Activated T-helper 17 cell treated with anti-CD3 and anti-CD28 coated beads, Interleukin-2, amount 50 U/mL, for 72 hours (primary cell): ENCODE measurements at places on chromosomes 16 and 17. TPM values are rescaled to one million over a fixed set of nuclear protein-coding genes. Genes with fewer than 3 reads are reported as not detected.

KREMEN2 gene
- total RNA-seq = not detected

DNA sequence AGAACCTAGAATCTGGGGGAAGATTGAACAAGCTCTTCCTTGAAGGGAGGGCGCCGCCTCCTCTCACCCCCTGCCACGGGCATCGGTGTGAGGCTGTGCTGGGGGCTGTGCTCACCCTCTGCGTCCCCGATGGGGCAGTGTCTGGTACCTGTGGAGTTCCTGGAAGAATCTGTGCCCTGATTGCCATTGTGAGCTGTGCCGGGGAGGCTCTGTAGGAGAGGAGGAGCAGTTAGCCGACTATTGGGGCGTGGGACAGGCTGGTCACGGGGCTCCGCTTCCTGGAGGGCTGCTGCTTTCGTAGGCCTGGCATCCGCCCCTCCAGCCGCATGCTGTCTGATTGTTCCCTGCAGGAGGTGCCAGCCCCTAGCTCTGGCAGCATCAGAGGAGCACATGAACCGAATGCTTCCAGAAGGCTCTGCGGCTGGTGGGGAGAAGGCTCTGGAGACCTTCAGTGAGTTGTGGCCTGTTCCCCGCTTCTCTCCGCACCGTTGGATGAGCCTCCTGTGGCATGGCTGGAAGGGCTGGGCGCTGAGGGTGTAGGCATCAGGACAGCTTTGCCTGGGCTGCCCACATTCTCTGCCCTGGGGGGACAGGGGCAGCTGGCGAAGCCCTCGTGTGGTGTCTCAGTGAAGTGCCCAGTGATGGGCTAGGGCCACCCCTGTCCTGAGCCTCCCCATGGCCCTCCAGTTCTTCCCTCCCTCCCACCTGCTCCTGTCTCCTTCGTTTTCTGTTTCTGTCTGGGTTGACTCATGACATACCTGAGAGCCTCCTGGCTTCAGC, 86.9 kb downstream of the SEC14L1 start:
- H3K27me3 ChIP-seq = no peaks in the 10 kb centered on the region
- no peak for ATAC-seq
- no peak overlapping the region for H3K4me3 ChIP-seq
- H3K4me1 ChIP-seq = no peaks in the 10 kb centered on the region
- H3K27ac ChIP-seq = no peak overlapping the region

- peaks cover 4% of the 10 kb centered on the region for H3K27me3 ChIP-seq
- no peaks in the 10 kb centered on the region for H3K36me3 ChIP-seq
- H3K27ac ChIP-seq = peak overlapping the region; percentile 98
- H3K4me1 ChIP-seq = peaks cover 11% of the 10 kb centered on the region
Measured at GRCh38 chr17:56978441-56979090, 635 bp downstream of the SCPEP1 start.

IKZF3 gene
- total RNA-seq = 55.0 TPM

DNA sequence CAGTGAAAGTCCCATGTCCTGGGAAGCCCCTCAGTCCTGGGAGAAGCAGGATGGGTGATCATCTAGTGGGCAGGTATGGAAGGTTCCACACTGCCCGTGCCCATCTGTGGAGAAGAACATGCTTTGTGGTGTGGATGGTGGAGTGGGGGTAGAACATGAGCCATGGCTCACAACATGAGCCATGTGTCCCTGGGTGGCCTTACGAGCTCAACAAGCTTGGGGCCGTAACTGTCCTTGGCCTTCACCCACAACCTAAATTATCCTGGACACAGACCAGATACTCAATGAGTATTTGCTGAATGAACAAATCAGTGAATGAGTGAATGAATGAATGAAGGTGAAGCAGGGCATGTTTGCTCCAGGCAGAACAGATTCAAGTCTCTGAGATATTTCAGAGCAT, 13.5 kb downstream of the SOX8 start:
- H3K27ac ChIP-seq = no peak overlapping the region
- H3K36me3 ChIP-seq = no peaks in the 10 kb centered on the region
- peaks cover 10% of the 10 kb centered on the region for H3K4me1 ChIP-seq
- H3K27me3 ChIP-seq = no peaks in the 10 kb centered on the region
- H3K4me3 ChIP-seq = no peak overlapping the region

- peaks cover 98% of the 10 kb centered on the region for H3K36me3 ChIP-seq
- peak overlapping the region; percentile 60 for H3K4me3 ChIP-seq
- no peak for ATAC-seq
- H3K27me3 ChIP-seq = no peaks in the 10 kb centered on the region
- H3K4me1 ChIP-seq = peaks cover 13% of the 10 kb centered on the region
- H3K27ac ChIP-seq = peak overlapping the region; percentile 97
Measured at GRCh38 chr17:50976951-50977472, 110.9 kb upstream of the TOB1 start.

CD68 gene
- 17.5 TPM for total RNA-seq

SNX20 gene
- total RNA-seq = 96.9 TPM

DNA sequence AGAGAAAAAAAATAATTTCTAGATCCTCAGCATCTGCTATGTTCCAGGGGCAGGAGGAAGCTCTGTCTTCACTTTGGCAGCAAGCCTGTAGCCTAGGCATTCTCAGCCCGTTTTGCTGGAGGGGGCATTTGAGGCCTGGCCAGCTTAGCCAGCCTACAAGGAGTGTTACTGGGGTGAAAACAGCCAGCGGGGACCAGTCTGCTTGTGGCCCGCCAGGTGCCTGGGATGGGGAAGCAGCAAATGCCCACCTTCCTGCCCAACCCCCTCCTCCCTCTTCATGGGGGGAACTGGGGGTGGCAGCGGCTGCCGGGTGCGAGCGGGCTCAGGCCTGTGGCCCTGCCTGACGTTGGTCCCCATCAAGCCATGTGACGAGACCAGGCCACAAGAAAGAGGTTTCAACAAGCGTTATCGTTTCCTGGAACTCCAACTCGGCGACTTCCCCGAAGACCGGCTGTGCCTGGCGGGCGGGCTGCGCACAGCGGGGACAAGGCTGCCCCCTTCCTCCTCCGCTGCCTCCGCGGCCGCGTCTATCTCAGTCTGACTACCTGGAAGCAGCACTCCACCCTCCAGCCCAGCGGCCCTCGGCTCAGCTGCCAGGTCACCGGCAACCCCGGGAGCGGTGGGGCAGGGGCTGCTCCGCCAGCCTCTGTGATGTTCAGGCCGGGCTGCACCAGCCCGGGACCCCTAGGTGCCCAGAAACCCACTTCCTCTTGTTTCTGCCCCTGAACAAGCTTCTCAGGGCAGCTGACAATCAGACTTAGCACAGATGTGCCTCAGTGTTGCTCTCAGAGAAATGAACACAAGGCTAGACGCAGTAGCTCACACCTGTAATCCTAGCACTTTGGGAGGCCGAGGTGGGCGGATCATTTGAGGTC, 22.9 kb downstream of the SOCS1 start:
- H3K4me3 ChIP-seq = peak overlapping the region; percentile 77
- H3K27me3 ChIP-seq = no peaks in the 10 kb centered on the region
- H3K36me3 ChIP-seq = no peaks in the 10 kb centered on the region
- peak; percentile 85 for ATAC-seq
- peaks cover 24% of the 10 kb centered on the region for H3K4me1 ChIP-seq
- peak overlapping the region; percentile 97 for H3K27ac ChIP-seq

CCL23 gene
- not detected for total RNA-seq

GRCh38 chr17:82407255-82407654, 10.9 kb upstream of the HEXD start:
- no peak overlapping the region for H3K27ac ChIP-seq
- H3K4me3 ChIP-seq = no peak overlapping the region
- no peak for ATAC-seq
- peaks cover 36% of the 10 kb centered on the region for H3K36me3 ChIP-seq
- H3K27me3 ChIP-seq = no peaks in the 10 kb centered on the region
- H3K4me1 ChIP-seq = no peaks in the 10 kb centered on the region

GRCh38 chr17:37761059-37761458, 16.2 kb upstream of the HNF1B start:
- ATAC-seq = peak; percentile 86
- no peaks in the 10 kb centered on the region for H3K36me3 ChIP-seq
- H3K4me1 ChIP-seq = peaks cover 19% of the 10 kb centered on the region
- H3K27me3 ChIP-seq = peaks cover 36% of the 10 kb centered on the region
- peak overlapping the region; percentile 19 for H3K4me3 ChIP-seq
- H3K27ac ChIP-seq = peak overlapping the region; percentile 51

DNA sequence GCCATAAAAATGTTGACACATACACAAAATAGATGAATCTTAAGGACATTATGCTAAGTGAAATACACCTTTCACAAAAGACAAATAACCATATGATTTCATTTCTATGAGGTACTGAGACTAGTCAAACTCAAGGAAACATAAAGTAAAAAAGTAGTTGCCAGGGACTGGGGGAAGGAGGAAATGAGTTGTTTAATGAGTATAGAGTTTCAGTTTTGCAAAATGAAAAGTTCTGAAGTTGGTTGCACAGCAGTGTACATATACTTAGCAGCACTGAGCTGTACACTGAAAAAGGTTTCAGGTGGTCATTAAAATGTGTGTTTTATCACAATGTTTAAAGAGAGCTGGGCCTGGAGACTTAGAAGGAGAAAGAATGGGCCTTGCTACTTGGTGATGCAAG, 4.7 kb upstream of the SLC13A2 start:
- peaks cover 5% of the 10 kb centered on the region for H3K4me1 ChIP-seq
- H3K36me3 ChIP-seq = no peaks in the 10 kb centered on the region
- H3K27ac ChIP-seq = no peak overlapping the region
- H3K27me3 ChIP-seq = peaks cover 8% of the 10 kb centered on the region
- ATAC-seq = peak; percentile 94
- H3K4me3 ChIP-seq = no peak overlapping the region

- peaks cover 5% of the 10 kb centered on the region for H3K27me3 ChIP-seq
- no peaks in the 10 kb centered on the region for H3K4me1 ChIP-seq
- H3K27ac ChIP-seq = no peak overlapping the region
- H3K36me3 ChIP-seq = no peaks in the 10 kb centered on the region
- H3K4me3 ChIP-seq = no peak overlapping the region
- no peak for ATAC-seq
Measured at GRCh38 chr17:76935331-76935730, 67.1 kb downstream of the MGAT5B start.

TBC1D3I gene
- 0.43 TPM for total RNA-seq
